Stimulated activated CD4-positive, alpha-beta T cell treated with anti-CD3 and anti-CD28 coated beads, Interleukin-2, amount 100 ng/mL, for 24 hours (primary cell): ENCODE measurements at places on chromosomes 3 and 15.

DNA sequence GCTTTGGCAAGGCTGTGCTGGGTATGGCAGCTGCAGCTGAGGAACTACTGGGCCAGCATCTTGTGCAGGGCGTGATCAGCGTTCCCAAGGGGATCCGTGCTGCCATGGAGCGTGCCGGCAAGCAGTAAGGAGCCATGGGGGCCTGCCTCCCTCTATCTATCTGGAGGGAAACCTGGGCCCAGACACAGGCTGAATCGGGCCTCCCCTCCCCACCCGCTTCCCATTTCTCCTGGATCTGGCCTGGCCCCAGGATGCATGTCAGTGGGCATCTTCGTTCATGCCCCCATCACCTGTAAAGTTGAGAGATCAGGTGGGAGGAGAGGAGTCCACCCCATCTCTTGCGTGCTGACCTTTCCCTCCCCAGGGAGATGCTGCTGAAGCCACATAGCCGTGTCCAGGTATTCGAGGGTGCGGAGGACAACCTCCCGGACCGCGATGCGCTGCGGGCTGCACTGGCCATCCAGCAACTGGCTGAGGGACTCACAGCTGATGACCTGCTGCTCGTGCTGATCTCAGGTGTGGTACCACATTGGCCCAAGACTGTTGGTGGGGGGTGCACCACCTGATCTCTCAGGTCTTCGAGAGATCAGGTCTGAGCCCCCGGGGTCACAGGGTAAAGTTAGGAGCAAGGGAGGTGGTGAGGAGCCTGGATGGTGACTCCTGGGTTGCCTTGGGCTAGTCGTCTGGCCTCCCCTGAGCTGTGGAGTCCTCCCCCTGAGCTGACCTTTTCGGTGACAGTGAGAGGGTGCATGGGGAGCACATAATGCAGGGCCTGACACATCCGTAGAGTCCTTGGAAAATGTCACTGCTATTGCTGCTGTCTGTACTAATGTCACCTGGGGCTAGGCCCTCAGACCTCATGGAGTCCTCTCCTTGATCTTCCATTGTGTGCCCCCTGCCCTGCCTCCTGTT lies 3.2 kb downstream of the GLYCTK start:
- DNase-seq, result no peak

DNA sequence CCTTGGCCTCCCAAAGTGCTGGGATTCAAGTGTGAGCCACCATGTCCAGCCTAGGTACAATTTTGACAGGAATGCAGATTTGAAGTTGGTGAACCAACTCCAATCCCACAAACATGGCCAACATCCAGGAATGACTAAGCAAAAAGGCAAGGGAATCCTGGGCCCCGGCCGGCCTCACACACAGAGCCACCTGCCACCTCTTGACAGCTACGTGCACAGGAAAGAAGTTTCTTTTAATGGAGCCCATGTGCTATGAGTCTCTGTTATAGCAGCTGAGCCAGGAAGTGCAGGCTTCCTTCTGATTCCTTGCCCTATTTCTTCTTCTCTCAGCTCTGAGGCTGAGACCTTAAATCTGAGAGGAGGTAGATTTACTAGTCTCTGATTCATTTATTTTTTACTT lies 8.8 kb downstream of the TMEM40 start:
- no peak for DNase-seq

DNA sequence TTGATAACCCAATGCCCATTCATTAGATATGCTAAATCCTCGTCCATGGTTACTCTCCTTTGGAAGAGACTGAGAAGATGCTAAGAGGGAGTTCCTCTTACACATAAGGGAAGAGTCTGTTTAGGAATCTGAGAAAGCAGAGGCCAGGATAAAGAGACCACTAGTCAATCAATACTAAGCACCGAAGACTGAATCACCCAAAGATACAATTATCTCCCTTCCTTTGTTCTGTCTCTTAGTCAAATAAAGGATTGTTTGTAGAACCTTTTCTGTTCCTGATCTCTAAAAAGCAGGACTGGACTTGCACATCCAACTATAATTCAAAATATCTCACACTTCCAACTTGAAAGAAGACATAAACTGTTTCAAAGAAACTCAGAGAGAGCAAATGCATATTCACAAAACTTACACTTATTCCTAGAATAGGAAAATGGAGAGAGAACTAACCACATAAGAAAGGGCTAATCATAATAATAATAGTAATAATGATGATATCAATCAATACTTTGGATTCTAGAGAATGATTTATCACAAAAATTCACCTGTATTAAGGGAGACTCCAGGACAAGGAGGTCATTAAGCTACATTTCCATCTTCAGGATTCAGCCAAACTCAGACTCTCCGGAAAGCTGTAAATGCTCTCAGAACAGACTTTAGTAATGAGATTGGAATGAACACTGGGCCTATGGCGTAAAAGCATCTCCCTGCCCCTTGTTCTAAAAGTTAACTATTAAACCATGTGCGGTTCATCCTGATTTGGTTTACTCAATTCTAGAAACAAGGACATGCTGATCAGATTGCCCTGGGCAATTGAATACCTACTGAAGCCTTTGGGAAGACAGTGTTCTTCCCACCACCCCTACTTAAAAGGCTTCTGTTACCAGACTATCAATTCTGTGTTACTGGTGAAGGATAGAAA lies 401.5 kb downstream of the ZBTB20 start:
- DNase-seq, result no peak

GRCh38 chr3:116093374-116093773 lies 351.9 kb downstream of the LSAMP start:
- DNase-seq, result no peak

- DNase-seq, result no peak
Measured at GRCh38 chr15:54150255-54150654, 172.0 kb downstream of the UNC13C start.

- DNase-seq, result no peak
Measured at GRCh38 chr3:180390313-180390712, 211.7 kb upstream of the TTC14 start.

GRCh38 chr3:117253636-117254035 lies 544.1 kb downstream of the TUSC7 start:
- no peak for DNase-seq
